Body of pancreas (tissue), 4 donors: ENCODE measurements at places on chromosomes 5 and 9.
A peak's percentile ranks its signal among the peaks of the same experiment; 100 is the strongest.

DNA sequence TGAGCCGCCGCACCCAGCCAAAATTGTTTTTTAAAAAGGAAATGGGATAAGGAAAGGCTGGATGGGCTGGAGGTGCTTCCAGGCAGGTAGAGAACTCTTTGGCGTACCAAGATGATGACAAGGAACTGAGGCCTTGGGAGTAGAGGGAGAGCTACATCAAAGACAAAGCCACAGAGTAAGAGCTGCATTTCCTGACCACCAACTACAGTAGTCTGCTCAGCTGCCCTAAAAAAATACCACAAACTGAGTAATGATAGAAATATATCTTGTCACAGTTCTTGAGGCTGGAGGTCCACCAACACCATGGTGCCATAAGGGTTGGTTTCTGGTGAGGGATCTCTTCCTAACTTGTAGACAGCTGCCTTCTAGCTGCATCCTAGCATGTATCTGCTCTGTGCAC lies 8.2 kb downstream of the OR1K1 start:
- no peak for DNase-seq

DNA sequence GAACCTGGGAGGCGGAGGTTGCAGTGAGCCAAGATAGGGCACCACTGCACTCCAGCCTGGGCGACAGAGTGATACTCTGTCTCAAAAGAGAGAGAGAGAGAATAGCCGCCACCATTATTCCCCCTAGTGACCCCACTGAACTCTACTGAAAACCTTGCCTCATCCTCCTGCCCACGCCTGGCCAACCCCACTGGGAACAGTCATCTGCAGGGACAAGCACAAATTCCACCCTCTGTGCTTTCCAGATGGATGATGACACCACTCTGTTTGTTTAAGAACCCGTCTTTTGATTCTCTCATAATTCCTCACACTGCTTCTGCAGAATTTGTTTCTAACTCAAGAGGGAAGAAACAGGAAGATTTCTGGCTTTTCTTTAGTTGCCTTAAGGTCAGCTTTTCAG lies 12.2 kb downstream of the BHMT2 start:
- DNase-seq = no peak

- DNase-seq = no peak
Measured at GRCh38 chr5:24918676-24919075, 273.9 kb upstream of the CDH10 start.

DNA sequence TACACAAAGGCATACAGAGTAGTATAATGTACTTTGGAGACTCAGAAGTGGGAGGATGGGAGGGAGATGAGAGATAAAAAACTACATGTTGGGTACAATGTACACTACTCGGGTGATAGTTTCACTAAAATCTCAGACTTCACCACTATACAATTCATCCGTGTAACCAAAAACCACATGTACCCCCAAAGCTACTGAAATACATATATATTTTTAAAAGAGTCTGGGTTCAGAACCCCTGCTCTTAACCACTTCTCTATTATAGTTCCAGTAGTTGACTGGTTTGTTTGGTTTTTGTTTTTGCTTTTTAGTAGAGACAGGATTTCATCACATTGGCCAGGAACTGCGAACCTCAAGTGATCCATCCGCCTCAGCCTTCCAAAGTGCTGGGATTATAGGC lies 22.6 kb downstream of the SGTB start:
- no peak for DNase-seq

DNA sequence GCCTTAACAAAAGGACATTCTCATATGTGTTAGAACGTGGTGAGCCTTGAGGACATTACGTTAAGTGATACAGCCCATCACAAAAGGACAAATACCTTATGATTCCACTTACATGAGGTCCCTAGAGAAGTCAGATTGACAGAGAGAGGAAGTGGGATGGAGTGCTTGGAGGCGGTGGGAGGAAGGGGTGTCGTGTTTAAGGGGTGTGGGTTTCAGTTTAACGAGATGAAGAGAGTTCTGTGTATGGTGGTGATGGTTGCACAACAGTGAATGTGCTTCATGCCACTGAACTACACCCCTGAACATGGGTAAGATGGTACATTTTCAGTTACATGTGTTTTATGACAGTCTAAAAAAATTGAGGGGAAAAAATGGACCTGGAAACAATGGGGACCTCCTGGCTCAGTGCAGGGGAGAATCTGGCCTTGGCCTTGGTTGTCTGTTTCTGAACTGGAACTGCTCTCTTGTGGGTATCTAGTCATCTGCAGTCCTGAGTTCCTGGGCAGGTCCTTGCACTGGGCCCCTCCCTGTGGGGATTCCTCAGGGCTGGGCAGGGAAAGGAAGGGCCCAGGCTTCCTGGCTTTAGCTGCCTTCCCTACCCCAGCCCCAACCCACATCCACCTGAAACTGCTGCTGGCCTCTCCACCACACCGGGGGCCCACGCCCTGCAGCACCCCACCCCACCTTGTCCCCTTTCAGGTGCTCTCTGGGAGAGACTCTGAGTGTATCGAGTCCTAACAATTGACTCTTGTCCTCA lies 17.8 kb downstream of the LRRC8A start:
- DNase-seq = no peak

DNA sequence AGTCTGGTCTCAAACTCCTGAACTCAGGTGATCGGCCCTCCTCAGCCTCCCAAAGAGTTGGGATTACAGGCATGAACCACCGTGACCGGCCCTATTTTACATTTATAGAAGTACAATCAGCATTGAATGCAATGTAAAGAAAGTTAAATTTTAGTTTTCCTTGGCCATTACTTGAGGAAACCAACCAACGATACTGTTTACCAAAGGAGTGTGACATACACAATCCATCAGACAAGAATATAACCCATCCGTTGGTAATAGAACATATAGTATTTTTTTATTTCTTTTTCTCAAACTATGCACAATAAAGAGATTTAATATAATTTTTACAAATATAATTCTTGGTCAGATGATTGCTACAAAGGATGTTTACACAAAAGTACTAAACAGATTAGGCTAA lies 63.1 kb upstream of the MOCS2 start:
- DNase-seq = no peak

DNA sequence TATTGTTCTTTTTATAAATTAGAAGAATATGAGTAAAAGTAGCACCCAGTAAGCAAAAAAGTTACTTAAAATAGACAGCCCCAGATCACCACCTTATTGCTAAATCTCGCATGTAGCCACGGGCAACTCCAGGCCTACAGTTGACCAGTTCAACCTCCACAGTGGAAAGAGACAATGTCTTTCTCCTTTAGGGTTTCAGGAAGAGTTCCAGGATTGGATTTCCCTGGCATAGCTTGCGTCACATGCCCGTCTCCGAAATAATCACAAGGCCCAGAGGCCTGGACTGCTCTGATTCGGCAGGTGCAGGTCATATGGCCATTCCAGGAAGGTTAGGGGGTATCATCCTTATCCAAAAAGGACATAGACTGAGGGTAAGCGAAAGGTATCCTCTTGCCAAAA lies 9.9 kb upstream of the PFDN1 start:
- no peak for DNase-seq

DNA sequence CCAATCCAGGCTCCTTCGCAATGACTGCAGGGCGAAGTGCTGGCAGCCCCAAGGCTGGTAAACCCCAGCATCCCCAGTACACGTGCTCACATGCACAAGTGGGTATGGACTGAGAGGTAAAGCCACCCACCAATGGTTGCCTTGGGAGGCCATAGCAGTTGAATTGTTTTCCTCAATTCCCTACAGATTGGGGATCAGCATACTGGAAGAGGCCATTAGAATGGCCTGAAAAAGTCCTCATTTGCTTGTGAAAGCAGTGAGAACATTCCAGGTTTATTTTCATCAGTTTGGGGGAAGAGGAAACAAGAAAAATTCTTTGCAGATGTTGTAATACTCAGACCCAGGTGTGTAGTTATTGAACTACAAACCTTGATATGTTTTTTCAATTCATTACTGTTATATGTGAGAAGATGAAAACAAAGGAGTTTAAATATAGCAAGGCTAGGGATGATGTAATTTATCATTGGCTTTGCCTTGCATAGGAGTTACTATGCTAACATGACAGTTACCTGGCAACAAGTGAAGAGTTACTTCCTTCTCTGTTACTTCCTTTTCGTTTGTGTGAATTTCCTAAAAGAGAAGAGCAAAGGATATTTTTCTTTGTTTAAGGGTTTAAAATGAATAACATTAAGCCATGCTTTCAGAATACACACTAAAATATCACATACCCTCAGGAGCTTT lies 36.4 kb downstream of the MTMR12 start:
- DNase-seq = no peak

- no peak for DNase-seq
Measured at GRCh38 chr5:151233616-151234085, 9.8 kb upstream of the CCDC69 start.

GRCh38 chr9:133121198-133121914 lies at the start of gene RALGDS:
RALGDS (minus strand) TSS chr9:133121240; CDS start chr9:133121154, 86 bp downstream.
- DNase-seq = peak; percentile 92

DNA sequence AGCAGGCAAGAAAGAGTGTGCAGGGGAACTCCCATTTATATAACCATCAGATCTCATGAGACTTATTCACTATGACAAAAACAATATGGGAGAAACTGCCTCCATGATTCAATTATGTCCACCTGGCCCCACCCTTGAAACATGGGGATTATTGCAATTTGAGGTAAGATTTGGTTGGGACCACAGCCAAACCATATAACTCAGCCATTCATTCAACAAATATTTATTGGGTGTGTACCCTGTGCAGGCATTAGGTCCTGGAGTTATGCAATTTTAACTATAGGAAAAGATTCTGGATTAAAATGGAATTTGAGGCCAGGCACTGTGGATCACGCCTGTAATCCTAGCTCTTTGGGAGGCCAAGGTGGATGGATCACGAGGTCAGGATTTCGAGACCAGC lies 124.2 kb upstream of the GAS1 start:
- DNase-seq = no peak

- DNase-seq = no peak
Measured at GRCh38 chr9:86486891-86487837, 133.0 kb upstream of the TUT7 start.

DNA sequence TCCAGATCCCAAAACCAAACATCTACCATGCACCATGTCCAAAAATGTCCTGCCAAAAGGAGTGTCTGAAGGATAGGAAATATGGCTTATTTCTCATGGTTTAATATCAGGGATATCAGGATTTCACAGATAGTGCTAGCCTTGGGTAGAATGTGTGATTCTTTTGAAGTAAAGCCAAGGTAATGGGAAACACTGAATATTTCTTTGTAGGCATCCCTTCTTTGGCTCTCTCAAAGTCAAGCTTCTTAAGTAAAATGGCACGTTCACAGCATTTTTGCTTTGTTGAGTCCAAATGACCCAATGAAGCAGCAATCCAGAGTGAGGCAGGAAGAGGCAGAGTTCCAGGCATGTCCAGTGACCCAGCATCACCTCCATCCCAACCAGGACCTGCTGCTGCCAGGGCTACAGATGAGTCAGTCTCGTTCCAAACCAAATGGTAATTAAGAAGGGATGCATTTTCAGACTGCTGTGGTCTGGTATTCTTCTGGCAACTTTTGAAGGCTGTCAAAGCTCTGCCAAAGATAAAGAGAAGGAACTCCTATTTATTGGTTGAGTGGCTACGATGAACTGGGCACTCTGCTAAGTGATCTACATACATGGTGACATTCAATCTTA lies 678.8 kb upstream of the KLF4 start:
- DNase-seq = no peak

DNA sequence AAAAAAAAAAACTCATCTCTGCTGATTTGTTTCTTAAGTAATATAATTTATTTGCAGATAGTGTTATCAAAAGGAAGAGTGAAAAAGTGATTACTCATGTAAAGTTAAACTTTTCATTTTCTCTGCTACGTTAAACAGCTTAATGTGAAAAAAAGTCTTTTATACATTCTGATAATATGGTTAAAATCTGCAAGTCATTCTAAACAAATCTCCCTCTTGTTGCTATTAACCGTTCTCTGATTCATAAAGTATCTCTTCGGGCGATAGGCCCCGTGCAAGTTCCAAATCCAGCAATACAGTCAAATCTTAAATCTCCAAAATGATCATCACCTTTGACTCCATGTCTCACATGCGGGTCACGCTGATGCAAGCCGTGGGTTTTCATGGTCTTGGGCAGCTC lies 732.0 kb downstream of the TAF11L14 start:
- DNase-seq = no peak

GRCh38 chr5:23234197-23234596 lies 273.2 kb upstream of the PRDM9 start:
- no peak for DNase-seq

DNA sequence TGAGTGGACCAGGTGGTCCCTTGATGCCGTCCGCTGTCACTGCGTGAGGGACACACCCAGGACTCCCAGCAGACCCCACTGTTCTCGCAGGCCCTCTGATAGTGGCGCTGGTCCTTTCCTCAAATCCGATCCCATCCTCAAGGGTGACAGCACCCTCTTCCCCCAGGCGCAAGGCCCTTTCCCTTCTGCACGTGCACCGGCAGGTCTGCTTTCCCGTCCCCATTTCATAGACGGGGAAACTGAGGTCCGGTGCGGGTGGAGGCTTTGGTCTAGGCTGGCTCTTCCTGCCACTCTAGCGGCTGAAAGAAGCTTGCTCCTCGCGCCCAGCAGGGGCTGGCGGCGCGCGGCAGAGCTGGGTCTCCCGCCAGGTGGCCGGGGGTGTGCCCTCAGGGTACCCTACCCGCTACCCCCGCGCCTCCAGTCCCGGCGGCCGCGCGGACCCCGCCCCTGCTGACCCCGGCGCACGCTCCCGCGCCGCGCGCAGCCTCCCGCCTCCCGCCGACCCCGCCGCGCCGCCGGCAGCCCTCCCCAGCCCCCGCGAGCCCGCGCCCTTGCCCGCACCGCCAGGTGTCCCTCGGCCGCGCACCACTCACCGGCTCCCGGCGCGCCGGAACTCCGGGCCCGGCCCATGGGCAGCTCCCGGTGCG lies 453 bp downstream of the RASGEF1C start:
- DNase-seq = no peak

DNA sequence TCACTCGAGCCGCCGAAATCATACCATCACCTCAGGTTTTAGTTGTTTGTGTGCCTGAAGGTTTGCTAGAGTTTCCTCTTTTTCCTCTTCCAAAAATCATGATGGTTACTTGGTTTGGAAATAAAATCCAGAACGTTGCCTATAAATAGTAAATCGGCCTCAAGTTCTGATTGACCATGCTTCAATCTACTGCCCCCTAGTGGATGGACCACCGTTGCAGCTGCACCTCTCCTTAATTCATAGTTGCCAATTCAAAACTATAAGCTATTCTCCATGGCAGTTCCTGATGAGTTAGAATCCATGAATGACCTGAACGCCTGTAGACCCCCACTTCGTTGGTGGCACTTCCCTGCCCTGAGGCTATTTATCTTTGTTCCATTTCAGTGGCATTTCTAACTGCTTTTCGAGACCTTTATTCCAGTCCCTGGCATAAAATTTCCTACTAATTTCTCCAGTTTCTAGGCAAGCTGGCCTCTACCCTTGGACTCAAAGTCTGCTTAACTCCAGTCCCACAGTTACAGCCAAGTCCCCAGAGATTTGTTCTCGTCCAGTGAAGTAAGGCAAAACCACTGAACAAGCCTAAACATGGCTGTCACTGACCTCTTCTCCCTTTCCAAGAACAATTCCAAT lies 422.6 kb downstream of the EFNA5 start:
- DNase-seq = peak; percentile 71

- no peak for DNase-seq
Measured at GRCh38 chr5:127699416-127699815, 3.8 kb upstream of the CCDC192 start.

GRCh38 chr5:67211926-67212325 lies 15.3 kb upstream of the CD180 start:
- DNase-seq = no peak
